ENCODE measurements at places on chromosomes 16 and 17.
A peak's percentile ranks its signal among the peaks of the same experiment; 100 is the strongest.

GRCh38 chr16:74677868-74678267, 11.2 kb upstream of the RFWD3 start:
- H3K36me3 ChIP-seq: peaks cover 15% of the 10 kb centered on the region
- H3K27me3 ChIP-seq: no peaks in the 10 kb centered on the region
- H3K27ac ChIP-seq: no peak overlapping the region
- H3K4me3 ChIP-seq: no peak overlapping the region

DNA sequence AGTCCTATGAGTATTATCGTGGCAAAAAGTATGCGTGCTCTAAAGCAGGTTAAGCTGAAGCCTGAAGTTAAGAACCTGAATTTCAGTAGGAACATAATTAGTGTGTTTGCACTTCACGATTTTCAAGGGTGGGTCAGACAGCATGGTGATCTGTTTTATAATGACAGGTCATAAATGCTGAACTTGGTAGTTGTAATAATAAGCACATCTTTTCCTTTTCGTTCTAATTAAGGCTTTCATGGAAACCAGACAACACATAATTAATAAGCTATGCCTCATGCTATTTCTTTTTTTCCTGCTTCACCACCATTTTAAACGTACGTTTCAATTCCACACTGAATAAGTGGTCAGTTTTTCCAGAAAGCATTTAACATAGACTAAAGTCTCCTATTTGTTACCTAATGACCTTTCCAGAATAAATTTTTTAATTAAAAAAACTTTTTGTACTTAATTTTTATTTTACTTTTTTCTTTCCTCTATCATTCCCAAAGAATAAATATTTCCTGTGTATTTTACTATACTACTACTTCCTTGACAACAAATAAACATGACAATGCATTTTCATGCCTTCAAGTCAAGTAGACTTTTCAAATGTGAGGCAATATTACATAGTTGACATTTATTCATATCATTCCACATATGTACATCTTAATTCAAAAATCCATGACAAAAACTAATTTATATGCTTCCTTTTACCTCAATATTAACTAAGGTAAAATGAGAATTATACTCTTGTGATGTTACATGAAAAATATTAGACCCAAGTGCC, 22.4 kb downstream of the CMC2 start:
- H3K27me3 ChIP-seq: no peaks in the 10 kb centered on the region
- peaks cover 34% of the 10 kb centered on the region for H3K4me1 ChIP-seq
- peak overlapping the region; percentile 91 for H3K27ac ChIP-seq
- H3K4me3 ChIP-seq: no peak overlapping the region

DNA sequence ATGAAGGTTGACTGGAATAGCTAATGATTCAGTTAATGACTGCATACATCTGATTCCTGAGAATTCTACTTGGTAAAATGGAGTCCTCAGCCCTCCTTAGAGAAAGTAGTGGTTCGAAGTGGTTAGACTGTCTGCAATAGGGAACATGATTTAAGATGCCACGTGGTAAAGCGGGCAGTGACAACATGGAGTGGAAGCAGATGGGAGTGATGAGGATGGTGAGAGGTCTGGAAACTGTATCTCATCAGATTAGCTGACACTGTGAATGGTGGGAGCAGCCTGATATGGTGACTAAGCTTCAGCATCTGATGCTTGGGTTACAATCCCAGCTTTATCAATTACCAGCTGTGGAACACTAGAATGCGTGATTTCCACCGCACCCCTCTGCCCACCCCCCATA, 8.4 kb downstream of the CDH11 start:
- peaks cover 1% of the 10 kb centered on the region for H3K27me3 ChIP-seq
- H3K36me3 ChIP-seq: no peaks in the 10 kb centered on the region
- DNase-seq: no peak
- H3K4me3 ChIP-seq: no peak overlapping the region

DNA sequence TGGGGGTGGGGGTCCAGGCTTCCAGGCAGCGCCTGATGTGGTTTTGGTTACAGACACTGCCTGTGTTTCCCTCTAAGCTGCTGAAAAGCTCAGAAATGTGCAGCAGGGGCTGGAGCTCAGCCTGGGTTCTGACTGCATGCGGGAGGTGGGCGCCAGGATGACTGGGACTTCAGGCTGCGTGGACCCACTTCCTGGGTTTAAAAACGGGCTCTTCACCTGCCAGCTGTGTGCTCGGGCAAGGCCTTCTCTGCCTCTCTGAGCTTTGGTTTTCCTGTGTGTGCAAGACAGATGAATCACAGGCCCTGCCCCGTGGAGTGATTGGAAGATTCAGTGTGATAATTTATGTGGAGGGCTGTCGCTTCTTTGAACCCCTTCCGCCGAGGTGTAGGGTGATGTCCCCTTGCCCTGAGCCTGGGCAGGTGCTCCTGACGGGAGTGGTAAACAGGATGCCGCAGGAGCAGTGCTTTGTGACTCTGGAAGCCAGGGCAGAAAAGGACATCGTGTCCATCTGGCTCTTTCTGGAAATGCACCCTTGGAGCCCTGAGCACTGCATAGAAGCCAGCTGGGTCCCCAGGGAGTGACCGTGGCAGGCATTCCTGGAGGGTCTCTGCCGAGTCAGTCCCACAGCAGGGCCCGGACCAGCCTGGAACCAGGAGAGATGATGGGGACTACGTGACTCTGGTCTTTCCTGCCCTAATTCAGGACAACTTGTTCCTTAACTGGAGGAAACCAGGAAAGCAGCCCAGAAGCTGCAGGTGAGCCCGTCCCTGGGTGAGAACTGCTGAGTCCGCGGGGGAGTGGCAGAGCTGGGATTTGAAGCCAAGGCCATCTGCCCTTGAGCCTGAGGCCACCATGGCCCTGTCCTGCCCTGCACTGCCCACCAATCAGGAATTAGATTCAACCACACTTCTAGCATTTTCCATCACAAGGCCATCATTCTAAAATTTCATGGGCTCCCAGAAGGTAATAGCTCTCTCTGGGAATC, 28.5 kb upstream of the SLC7A5 start:
- no peak overlapping the region for H3K4me3 ChIP-seq
- peaks cover 4% of the 10 kb centered on the region for H3K27me3 ChIP-seq
- no peak for DNase-seq
- no peak overlapping the region for H3K27ac ChIP-seq
- no peaks in the 10 kb centered on the region for H3K36me3 ChIP-seq

DNA sequence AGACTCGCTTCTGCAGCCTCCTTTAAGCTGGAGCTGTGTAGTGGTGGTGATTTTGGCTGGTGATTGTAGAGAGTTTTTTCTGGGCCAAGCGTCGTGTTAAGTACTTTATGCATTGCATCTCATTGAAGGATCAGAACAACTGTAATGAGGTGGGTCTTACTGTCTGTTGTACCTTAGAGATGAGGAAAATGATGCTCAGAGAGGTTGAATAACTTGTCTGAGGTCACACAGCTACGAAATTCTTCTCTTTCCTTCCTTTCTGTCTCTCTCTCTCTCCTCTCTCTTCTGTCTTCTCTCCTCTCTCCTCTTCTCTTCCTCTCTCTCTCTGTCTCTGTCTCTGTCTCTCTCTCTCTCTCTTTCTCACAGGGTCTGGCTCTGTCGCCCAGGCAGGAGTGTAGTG, 82.8 kb downstream of the CNGB1 start:
- no peaks in the 10 kb centered on the region for H3K36me3 ChIP-seq
- peaks cover 6% of the 10 kb centered on the region for H3K27me3 ChIP-seq
- DNase-seq: no peak
- peak overlapping the region; percentile 48 for H3K27ac ChIP-seq
- H3K4me1 ChIP-seq: peaks cover 6% of the 10 kb centered on the region
- H3K4me3 ChIP-seq: no peak overlapping the region

GRCh38 chr17:35289222-35289621, 46.4 kb downstream of the SLFN5 start:
- no peaks in the 10 kb centered on the region for H3K36me3 ChIP-seq
- H3K4me1 ChIP-seq: no peaks in the 10 kb centered on the region
- H3K4me3 ChIP-seq: no peak overlapping the region
- H3K27me3 ChIP-seq: no peaks in the 10 kb centered on the region
- DNase-seq: no peak
- no peak overlapping the region for H3K27ac ChIP-seq

DNA sequence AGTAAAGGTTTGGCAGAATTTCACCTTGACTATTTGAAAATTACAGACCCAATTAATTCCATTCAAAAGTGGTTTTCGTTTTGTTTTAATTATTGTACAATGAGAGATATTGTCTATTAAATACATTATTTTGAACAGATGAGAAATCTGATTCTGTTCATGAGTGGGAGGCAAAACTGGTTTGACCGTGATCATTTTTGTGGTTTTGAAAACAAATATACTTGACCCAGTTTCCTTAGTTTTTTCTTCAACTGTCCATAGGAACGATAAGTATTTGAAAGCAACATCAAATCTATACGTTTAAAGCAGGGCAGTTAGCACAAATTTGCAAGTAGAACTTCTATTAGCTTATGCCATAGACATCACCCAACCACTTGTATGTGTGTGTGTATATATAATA, 72.6 kb downstream of the CDK12 start:
- peaks cover 10% of the 10 kb centered on the region for H3K36me3 ChIP-seq
- H3K4me3 ChIP-seq: peak overlapping the region; percentile 62
- no peak overlapping the region for H3K27ac ChIP-seq
- DNase-seq: no peak

- peaks cover 13% of the 10 kb centered on the region for H3K4me1 ChIP-seq
- no peak overlapping the region for H3K4me3 ChIP-seq
- DNase-seq: no peak
- H3K27ac ChIP-seq: no peak overlapping the region
Measured at GRCh38 chr17:67390006-67390645, 13.0 kb downstream of the PITPNC1 start.

DNA sequence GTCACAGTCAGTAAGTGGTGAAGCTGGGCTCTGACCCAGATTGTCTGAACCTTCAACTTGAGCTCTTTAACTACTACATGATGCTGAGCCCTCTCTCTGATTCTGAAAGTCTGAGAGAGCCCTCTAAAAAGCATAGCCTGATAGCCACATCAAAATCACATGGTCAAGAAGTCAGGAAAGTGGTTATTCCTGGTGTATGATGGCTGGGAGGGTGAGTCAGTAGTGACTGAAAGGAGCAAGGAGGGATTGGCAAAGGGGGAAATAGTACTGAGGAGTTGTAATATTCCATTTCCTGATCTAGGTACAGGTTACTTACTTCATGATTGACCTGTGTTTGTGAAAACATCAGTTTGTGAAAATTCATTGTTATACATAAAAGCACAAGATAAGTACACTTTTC, 89.1 kb downstream of the SSH2 start:
- no peaks in the 10 kb centered on the region for H3K36me3 ChIP-seq
- H3K27ac ChIP-seq: no peak overlapping the region
- no peak overlapping the region for H3K4me3 ChIP-seq
- DNase-seq: no peak
- no peaks in the 10 kb centered on the region for H3K27me3 ChIP-seq

DNA sequence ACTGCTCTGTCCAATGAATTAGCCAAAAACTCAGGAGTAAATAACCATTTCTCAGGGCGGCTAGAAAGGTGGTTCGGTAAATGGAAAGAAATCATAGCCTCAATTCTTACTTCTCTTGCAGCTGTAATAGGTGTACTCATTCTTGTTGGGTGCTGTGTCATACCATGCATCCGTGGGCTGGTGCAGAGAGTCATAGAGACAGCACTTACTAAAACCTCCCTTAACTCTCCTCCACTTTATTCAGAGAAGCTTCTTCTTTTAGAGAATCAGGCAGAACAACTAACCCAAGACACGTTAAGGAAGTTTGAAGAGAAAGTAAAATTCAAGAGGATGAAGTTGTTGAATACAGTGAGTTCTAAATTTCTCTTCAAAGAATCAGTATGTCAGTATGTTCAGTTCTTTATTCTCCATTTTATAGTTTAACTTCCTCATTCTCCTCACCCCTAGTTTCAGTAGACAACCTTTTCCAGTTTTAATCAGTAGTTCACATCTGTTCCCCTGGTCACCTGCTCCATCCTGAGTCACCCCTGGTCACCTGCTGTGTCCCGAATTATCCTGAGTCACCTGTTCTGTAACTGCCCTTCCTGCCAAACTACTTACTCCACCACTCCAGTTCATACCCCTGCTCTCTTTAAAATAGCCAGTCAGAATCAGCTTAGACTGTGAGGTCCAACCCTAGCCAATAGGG, 85.9 kb downstream of the EMP2 start:
- peaks cover 1% of the 10 kb centered on the region for H3K27me3 ChIP-seq
- H3K27ac ChIP-seq: no peak overlapping the region
- H3K4me1 ChIP-seq: no peaks in the 10 kb centered on the region
- DNase-seq: no peak

DNA sequence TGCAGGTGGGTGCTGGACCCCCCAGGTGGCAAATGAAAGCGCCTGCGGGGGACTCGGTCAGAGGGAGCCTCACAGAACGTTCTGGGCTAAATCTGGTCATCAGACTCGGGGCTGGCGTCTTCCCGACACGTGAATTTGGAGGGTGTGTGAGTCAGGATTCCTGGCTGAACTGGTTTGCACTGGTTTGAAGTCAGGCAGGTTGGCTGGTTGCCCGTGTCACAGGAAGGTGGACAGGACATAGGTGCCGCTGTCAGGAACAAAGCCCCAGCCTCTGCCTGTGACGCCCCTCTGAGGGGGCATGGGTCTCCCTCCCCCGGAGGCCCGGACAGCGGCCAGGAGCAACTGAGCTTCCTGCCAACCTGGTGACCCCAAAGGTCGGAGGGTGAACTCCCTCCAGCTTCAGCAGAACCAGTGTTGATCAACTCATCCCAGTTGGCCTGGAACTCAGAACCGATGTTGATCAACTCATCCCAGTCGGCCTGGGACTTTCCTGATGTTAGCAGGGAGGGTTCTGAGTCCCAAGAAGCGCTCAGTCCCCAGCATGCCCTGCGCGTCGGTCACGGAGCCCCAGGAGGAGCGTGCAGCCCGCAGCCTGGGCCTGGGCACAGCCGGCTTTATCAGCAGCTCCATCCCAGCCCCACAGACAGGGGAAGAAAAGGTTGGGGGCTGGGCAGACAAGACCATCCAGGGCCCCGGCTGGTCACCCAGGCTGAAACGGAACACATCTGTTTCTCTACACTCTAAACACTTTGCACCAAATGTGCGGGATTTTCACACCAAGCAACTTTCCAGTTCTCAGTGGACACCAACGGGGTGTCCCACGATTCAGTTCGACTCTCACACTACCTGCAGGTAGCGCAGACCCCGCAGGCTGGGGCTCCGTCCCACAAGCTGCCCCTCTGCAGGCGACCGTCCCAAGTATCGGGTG, 14.4 kb upstream of the METRNL start:
- peaks cover 12% of the 10 kb centered on the region for H3K27me3 ChIP-seq
- H3K27ac ChIP-seq: no peak overlapping the region
- H3K36me3 ChIP-seq: no peaks in the 10 kb centered on the region
- H3K4me3 ChIP-seq: no peak overlapping the region
- no peaks in the 10 kb centered on the region for H3K4me1 ChIP-seq

All from endothelial cell (in vitro differentiated cells).